Chondrocyte (in vitro differentiated cells): ENCODE measurements at places on chromosomes 2 and 18.

- no peak for DNase-seq
Measured at GRCh38 chr2:62099050-62099449, 96.9 kb upstream of the B3GNT2 start.

DNA sequence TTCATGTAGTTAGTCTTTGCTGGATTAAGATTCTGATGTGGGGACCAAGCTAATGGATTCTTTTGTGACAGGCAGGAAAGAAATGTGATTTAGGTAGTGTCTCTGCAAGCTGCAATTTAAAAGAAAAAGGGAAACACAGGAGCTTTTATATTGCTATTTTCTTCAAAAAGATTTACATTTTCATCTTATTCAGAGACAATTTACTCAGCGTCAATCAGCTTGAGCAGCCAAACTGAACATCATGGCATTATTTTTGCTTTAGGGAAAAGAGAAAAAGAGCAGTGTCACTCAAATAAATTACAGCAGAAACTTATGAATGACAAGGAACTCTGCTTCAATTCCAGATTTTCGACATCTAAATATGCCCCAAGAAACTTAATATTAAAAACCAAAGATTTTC, 67.4 kb downstream of the PLA2R1 start:
- DNase-seq = no peak

- DNase-seq = no peak
Measured at GRCh38 chr2:124024561-124025170, 421 bp upstream of the CNTNAP5 start.

DNA sequence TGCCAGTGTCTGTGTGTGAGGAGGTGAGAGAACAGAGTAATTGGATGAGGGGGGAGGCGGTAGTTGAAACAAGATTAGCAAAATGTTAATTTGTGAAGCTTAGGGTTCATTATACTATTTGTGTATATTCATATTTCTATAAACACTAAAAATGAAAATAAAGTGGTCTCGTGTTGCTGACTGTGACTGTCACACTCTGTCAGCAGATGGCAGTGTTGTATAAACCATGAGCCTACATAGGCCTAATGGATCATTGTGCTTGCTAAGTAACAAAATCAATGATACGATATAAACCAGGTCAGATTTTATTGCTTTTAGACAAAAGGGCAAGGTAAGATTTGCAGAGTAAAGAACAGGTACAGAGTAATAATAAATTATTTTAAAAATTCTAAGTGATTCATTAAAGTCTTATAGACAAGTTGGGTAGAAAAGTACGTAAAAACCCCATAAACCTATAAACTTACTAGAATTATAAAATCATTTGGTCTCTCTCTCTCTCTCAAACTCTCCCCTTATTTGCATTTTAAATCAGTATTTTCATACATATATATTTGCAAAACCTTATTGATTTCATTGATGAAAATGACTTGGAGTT, 182.7 kb downstream of the RPIA start:
- DNase-seq = no peak

DNA sequence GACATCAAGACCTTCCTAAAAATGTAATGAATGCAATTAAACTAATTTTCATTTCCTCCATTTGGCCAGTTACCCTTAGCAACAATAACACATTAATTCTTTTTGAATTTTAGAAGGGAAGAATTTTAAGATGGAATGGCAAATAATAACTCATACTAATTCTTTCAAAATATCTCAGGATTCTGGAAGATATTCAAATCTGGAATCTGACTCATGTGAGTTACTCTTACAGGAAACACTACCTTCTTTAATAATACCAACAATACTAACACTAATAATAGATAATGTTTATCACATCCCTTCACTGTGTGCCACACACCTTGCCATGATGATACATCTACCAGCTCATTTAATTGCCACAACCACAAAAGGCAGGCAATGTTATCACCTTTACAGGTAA, 46.4 kb downstream of the ZNF521 start:
- no peak for DNase-seq

GRCh38 chr2:241068942-241069810, 32.9 kb downstream of the MTERF4 start:
- no peak for DNase-seq

DNA sequence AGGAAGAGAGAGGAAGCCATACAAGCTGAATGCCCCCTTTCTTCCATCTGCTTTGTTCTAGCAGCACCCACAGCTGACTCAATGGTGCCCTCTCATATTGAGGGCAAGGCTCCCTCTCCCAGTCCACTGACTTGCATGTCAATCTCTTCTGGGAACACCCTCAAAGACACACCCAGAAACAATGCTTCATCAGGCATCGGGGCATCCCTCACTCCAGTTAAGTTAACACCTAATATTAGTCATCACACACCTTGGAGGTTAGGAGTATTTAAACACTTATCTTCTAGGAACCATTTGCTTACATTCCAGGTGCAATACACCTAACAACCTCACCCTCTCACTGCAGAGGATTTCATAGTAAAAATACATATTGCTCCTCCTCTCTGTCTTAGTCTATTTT, 993.5 kb upstream of the DDX18 start:
- no peak for DNase-seq

DNA sequence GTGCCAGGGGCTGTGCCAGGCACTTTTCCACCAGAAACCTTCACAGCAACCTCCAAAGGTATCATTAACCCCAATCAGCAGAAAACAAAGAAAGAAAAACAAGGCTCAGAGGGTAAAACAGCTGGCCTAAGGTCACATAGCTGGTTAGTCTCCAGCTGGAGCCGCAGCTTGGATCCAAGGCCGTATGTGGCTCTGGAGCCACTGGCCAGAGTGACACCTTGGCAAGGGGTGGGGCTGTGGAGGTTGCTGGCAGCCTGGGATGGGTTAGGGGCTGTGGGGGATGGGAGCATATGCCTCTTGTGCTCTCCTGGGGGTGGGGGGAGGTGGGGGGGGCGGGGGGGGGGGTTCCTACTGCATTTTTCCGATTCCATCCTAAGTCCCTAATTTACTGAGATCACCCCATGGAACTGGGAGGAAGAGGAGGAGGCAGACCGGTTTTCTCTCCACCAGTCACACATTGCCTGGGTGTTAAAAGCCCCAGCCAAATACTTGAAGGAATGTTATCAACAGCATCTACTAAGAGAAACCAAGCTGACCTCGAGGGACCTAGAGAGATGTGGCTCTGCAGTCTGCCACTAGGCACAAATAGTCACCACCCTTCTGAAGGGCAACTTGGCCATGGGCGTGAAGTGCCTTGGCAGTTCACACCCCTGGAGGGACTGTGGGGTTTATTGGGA, 8.0 kb downstream of the HAAO start:
- DNase-seq = no peak

DNA sequence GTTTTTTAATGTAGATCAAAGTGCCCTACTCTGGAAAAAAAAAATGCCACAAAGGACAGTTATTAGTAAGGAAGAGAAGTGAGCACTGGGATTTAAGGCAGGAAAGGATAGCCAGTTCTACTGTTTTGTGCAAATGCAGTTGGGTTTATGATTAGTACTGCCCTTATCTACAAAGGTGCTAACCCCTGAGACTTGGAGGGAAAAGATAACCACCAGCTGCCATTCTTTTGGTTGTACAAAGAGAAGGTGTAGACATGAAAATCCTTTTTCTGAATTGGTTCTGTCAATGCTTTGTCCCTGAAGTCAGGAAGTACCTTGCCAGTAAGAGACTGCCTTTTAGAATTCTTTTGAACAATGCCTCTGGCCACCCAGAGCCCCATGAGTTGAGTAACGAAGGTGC, 11.3 kb downstream of the APLF start:
- DNase-seq = no peak

DNA sequence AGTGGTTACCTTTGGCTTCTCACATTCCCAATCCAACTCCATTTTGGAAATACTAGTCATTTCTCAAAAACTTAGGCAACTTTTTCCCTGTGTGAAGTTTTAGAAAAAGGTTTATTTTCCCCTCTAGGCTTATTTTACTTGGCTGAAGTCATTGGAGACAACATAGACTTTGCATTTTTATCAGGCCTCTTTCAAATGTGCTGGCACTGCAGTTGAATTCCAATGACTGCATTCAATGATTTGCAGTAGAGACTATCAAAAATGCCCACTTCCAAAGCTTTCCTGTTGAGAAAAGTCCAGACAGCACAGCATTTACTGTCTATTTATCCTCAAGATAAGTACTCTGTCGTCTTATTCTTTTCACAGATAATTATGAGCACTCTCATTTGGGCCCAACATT, 70.1 kb downstream of the ONECUT2 start:
- DNase-seq = no peak

DNA sequence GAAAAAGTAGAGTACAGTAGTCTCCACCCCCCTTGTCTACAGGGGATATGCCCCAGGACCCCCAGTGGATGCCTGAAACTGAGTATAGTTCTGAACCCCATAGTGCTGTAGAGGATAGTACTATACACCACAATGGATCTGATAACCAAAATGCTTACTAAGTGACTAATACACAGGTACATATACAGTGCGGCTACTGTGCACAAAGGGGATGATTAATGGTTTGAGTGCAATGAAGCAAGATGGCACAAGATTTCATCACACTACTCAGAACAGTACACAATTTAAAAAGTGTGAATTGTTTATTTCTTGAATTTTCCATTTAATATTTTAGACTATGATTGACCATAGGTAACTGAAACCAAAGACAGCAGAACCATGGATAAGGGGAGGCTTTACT, 446.9 kb upstream of the NRP2 start:
- DNase-seq = no peak

DNA sequence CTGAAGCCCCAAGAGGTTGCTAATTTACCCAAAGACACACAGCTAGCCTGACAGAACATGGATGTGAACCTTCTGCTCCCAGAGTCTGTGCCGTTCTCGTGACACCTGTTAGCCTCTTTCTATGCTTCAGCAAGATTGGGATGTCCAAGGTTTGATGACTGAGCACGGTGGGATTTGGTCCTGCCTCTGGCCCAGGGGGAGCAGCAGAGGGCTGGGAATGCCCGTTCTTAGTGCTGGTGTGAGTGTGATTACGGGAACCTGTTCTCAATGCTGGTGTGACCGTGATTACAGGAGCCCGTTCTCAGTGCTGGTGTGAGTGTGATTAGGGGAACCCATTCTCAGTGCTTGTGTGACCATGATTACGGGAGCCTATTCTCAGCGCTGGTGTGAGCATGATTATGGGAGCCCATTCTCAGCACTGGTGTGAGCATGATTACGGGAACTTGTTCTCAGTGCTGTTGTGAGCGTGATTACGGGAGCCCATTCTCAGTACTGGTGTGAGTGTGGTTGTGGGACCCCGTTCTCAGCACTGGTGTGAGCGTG, 67.3 kb upstream of the SNTG2 start:
- no peak for DNase-seq

- no peak for DNase-seq
Measured at GRCh38 chr18:8658858-8659485, 46.4 kb upstream of the MTCL1 start.

DNA sequence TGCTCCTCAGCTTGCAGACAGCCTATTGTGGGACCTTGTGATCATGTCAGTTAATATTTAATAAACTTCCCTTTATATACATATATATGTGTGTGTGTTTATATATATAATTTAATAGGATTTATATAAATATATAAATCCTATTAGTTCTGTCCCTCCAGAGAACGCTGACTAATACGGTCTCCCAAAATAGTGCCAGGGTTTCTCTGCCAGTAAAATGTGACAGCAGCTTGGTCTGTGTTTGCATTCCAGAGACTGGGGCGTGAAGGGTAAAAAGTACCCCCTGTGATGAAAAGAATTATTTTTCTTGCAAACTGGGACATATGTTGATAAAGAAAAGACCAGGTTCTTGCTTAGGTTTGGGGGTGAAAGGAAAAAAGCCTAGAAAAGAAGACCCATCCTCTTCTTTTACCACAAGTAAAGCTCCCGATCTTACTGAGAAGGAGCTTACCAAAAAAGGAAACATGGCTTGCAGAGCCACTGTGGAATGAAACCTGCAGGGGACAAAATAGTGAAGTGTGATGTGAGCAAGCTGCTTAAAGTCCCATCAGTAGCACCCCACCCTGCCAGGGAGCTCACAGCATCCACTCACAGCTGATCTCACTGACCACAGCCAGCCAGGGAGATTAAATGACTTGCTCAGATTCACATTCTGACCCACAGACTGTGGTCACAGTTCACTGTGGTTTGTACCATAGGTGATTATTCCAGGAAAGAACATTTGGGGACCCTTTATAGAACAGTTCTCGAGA, 110.9 kb upstream of the RMP24 start:
- DNase-seq = no peak

GRCh38 chr2:100791936-100792308, 28.0 kb upstream of the NPAS2 start:
- no peak for DNase-seq

DNA sequence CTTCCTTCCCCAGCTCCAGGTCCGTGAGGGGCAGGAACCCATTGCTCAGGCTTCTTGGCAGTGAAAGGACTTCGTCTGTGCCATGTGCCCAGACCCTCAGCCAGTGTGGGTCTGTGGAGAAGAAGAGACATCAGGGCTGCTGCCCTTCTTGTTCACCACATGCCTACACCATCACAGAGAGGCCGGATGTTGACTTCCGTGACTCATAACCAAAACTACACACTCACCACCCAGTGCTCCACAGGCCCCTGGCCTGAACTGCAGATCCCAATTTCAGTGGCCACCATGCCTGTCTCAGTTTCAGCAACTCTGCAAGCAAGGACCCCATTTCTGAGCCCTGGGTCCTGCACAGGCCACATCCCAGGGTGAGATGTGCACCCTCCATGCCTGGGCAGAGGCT, 332.6 kb upstream of the SALL3 start:
- no peak for DNase-seq

GRCh38 chr2:241315879-241316631, at the start of gene SEPTIN2:
SEPTIN2 (plus strand) TSS chr2:241315925; CDS start chr2:241324233, 8,308 bp downstream.
- DNase-seq = no peak

DNA sequence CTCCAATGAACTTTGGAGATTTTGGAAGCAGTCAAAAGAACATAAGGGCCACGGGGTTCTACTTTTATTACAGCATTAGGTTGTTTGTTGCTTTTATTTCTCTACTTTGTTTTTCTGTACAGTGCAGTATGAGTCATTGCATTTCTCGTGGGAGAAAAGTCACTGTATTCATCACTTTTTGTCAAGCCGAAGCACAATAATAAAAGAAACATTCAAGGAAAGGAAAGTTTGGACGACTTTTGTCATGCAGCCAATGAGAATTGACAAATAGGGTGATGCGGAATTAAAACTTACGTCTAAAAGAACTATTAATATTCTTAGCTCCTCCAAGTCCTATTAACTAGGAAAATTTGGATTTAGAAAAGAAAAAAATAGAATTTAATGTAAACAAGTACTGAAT, 209.9 kb downstream of the TMEM182 start:
- DNase-seq = no peak

DNA sequence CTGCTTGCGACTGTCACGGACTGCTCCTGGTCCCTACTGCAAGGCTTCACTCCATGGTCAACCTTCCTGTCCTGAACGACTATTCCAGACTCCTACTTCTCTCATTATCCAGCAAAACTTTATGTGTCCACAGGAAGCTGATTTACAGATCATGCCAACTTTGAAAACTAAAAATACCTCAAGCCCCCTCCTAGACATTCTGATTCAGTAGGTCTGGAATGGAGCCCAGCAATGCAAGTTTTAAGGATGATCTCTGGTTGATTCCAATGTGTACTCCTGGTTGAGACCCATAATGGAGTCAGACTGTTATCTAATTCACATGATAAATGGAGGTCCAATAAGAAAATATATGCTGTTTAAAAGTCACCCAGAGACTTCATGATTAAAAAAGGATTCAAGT, 13.1 kb upstream of the LRATD1 start:
- DNase-seq = no peak

- no peak for DNase-seq
Measured at GRCh38 chr2:20378891-20379519, 28.4 kb upstream of the PUM2 start.

- no peak for DNase-seq
Measured at GRCh38 chr18:3207565-3207964, 12.2 kb downstream of the MYOM1 start.
